Stimulated activated CD8-positive, alpha-beta memory T cell treated with anti-CD3 and anti-CD28 coated beads, Interleukin-4, amount 100 ng/mL, for 1 hour (primary cell): ENCODE measurements at places on chromosomes 2 and 18.

DNA sequence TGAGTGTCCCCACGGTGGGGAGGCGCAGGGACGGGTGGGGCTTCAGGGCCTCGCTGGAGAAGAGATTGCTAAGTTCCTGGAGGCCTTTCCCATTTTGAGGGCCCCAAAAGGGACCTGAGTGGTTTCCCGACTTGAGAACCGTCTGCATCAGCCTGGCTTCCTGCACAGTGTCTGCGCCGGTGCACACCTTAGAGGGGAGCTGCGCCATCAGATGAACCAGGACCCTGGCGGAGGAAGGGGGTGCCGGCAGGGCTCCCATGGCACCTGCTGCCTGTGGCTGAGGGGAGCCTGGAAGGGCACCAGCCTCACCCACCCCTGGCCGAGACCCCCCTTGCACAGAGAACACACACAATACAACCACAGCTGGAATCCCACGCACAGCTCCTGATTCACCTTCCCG lies 465.1 kb upstream of the MYT1L start:
- no peak for DNase-seq

DNA sequence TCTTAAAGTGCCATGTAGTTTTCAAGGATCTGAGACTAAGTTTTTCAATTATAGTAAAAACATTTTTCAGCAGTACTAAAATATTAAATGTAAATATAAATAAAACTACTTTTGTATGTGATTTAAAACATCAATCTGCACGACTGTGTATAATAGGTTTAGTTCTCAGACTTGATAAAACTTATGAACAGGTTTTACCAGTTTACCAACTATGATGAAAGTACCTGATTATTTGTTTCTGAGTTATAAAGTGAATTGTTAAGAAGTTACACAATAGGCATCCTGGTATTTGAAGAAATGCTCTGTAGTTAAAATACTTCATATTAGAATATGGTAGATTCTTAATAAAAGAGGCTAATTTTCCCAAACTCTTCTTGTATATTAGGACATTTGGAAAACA lies 14.8 kb downstream of the RELCH start:
- DNase-seq = no peak

DNA sequence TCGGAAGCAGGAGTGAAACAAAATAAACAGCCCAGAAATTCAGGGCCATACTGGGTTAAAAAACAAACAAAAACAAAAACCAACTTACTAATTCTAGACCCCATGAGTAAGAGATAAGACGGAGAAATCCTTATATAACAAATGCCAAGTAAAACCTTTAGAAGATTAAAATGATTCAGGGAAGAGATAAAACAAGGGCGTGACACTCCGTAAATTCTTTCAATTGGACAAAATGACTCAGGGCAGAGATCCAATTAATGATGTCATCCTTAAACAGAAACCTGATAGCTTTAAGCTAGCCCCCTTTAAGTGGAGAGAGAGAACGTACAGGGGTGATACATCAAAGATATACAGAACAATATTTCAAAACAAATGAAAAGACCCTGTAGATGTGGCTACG lies 317.4 kb downstream of the NBAS start:
- DNase-seq = no peak

DNA sequence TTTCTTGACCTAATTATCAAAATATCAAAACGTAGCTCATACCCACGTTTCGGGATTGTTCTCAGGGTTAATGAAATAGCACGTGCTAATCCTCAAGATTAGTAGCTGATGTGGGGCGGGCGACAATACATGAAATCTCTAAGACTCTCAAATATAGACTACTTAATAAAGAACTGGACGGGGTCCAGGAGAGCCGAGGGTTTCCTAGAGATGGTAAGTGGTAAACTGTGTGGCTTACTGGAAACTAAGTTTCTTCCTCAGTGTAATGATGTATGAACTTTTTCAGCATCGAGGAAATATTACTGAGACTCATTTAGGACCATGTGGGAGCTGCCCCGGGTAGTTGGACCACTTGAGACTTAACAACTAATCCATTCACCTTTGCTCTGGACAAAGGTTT lies 453.3 kb upstream of the SALL3 start:
- DNase-seq = no peak

- DNase-seq = no peak
Observed at GRCh38 chr18:43108469-43108868, 7.0 kb downstream of the RIT2 start.

DNA sequence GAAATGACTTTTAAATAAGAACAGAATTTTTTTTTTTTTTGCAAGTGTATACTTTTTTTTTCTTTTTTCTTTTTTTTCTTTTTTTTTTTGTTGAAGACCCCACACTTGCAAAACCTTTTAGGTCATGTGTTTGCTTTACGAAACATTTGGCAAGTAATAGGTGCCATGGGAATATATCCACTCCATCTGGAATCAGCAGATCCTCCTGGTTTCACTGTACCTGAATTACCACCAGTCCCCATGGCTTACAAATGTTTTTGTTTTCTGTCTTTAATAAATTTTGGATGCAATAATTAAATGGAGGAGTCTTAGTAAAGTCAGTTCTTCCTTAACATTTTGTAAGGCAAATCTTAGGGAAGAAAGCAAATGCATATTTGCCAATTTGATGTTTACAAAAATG lies 559.7 kb upstream of the ZEB2 start:
- DNase-seq = no peak

GRCh38 chr2:108614659-108615058 lies 80.4 kb downstream of the LIMS1 start:
- no peak for DNase-seq

DNA sequence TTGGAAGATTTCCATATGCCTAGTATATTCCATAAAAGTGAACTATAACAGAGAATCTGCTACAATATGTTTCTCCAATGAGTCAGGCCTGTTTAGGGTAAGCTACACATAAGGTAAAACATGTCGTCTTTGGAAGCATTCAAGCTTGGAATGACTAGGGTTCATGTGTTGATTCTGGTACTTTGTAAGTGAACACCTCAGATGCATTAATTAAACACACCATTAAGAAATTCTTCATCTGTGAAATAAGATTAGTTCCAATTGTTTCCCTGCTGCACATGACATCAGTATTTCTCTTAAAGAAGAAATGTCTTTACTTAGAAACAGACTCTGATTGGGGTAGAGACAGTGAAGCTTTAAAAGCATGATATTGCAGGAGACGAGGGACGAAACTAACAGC lies 461.1 kb upstream of the NXPH2 start:
- DNase-seq = no peak

DNA sequence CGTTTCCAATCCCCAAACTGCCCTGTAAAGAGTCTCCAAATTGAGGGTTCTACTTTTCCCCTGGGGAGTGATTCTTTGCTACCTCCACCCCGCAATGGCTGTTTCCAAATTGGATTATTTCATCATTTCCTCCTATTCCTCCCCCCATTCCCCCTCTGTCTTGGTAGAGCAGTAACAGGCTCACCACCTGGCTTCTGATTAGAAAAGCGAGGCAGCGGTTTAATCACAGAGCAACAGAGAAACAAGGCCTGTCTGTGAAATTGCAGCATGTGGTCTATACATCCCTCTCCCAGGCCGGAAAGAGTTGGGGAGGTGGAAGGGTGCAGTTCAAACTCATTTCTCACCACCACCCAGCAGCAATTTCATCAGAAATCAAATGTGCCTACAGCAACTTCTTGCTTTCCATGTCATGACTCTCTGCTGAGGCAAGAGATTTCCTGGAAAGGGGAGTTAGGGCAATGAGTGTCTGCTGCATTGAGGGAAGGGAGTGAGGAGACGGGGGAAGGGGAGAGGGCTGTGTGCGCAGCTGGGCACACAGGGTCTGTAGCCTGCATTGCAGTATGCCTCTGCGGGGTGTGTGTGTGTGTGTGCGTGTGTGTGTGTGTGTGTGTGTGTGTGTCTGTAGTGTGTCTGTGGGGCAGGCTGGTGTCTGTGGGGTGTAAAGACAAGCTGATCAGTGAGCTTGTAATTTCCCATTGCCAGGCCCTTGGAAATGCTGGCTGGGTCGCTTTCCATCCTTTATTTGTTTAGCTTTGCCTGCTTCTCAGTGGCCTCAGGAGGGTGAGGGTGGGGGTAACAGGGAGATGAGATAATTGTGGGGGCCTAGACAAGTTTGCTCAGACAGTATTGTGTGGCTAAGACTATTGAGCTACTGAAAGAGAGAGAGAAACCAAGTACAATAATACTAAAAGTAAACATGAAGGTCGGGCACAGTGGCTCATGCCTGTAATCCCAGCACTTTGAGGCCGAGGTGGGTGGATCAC lies 13.5 kb upstream of the IGFBP2 start:
- DNase-seq = no peak

DNA sequence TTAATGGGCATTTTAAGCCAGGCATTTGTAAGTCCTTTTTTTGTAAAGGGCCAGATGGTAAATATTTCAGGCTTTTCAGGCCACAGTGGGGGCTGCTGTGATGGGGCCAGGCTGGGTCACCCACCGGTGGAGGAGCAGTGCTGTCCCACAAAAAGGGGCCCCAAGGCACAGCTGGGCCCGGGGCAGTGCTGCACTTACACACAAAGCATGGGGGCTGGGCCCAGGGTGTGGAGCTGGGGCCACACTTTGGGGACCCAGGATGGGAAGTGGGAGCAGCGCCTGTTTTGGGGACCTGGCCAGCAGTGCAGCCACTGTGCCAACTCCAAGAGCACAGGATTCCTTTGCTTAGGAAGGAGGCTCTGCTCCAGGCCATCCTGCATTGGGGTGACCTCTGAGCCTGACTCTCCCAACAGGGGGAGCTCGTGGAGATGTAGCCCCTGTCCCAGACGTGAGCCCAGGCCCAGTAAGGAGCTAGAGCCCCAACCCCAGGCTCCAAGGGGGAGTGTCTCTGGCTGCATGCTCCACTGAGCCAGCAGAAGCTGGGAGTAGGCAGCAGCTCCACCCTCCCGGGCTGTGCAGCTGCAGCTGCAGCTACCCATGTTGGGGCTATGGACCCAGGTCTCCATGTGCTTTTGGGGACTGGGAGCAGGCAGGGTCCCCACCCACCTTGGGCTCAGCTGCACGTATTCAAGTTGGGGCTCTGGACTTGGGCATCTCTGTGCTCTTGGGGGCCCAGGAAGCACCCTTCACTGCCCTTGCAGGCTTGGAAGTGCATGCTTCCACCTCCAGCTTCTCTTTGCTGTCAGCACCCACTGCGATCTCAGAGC lies 1036.5 kb upstream of the CNTNAP5 start:
- DNase-seq = no peak

DNA sequence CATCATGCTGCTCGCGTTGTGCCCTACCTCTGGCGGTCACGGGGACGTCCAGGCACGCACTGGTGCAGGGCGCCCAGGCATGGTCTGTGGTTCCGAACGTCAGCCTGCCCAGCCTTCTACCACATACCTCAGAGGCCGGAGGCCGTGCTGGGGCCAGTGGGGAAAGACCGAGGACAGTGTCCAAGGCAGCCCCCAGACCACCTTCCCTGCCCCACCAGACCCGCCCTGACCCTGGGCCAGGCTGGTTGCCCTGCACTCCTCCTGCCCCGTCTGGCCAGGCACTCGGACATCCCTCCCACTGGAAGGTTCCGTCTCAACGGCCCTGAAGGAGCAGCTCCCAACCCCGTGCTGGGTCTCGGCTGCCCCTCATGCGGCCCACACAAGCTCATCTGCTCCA lies 32.8 kb downstream of the SLC66A2 start:
- DNase-seq = no peak

GRCh38 chr2:207565736-207566500 lies 36.2 kb downstream of the CREB1 start:
- no peak for DNase-seq

GRCh38 chr2:172293952-172294351 lies 133.4 kb upstream of the ITGA6 start:
- DNase-seq = no peak

GRCh38 chr2:205022841-205023240 lies 477.6 kb downstream of the PARD3B start:
- no peak for DNase-seq

- DNase-seq = no peak
Observed at GRCh38 chr2:144629935-144630334, 110.0 kb upstream of the ZEB2 start.

GRCh38 chr2:239758279-239758877 lies 266.8 kb downstream of the NDUFA10 start:
- no peak for DNase-seq

DNA sequence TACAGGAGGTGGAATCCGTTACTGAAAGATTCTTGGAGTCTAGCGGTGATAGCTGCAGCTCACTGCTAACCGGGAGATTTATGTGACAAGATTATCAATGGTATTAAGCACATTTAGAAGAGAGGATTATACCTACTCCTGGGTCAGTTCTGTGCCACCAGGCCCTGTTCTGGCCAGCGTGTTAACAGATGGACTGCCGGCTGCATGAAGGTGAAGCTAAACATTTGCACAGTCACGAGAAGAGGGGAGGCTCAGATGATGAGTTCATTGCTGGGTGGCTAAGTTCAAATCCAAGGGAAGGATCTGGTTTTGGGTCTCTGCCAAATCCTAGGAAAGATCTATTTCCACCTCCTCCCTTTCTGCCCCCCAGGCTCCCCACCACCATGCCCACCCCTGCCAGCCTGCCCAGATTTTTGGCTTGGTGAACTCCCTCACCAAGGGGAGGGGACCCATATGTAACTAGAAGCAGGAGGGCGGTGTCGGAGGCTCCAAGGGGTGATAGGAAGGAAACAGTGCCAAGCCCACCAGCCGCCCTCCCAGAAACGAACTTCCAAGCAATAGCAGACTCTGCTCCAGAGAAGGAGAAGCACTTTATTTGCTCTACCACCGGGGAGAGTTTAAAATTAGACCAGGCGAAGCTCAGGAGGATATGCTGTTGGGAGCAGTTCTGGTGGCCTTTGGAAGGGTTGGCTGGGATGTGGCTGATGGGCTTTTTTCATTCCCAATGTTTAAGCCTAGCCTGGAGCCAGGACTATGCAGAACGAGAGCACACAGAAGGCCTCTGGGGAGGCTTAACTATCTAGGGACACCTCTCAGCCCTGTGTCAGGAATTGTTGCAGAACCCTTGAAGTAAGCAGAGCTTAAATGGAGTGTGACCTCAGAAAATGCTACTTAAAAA lies 200.5 kb downstream of the KLHL29 start:
- no peak for DNase-seq

GRCh38 chr18:74242438-74243096 lies 49.2 kb downstream of the CYB5A start:
- DNase-seq = no peak

GRCh38 chr2:106044021-106044420 lies 150.1 kb downstream of the UXS1 start:
- no peak for DNase-seq

DNA sequence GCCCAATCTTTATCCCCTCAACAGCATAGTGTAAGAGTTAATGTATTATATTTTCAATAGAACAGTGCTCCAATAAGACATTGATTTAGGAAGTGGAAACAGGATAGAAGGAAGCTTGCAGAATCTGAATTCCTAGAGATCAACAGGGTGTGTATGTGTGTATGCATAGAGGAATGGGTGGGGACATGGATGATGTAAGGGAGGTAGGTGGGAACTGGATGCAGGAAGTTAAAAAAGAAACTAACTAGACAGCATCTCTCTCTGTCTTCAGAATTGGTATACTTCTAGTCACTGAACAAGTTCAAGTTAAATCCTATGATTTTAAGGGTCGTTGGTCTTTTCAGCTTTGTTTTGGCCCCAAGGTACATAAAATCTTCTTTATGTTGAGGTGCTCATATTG lies 196.6 kb downstream of the PMAIP1 start:
- DNase-seq = no peak

- no peak for DNase-seq
Observed at GRCh38 chr2:156907806-156908205, 349.7 kb upstream of the GALNT5 start.
